T follicular helper cell (primary cell): ENCODE measurements at places on chromosomes 4 and X.

DNA sequence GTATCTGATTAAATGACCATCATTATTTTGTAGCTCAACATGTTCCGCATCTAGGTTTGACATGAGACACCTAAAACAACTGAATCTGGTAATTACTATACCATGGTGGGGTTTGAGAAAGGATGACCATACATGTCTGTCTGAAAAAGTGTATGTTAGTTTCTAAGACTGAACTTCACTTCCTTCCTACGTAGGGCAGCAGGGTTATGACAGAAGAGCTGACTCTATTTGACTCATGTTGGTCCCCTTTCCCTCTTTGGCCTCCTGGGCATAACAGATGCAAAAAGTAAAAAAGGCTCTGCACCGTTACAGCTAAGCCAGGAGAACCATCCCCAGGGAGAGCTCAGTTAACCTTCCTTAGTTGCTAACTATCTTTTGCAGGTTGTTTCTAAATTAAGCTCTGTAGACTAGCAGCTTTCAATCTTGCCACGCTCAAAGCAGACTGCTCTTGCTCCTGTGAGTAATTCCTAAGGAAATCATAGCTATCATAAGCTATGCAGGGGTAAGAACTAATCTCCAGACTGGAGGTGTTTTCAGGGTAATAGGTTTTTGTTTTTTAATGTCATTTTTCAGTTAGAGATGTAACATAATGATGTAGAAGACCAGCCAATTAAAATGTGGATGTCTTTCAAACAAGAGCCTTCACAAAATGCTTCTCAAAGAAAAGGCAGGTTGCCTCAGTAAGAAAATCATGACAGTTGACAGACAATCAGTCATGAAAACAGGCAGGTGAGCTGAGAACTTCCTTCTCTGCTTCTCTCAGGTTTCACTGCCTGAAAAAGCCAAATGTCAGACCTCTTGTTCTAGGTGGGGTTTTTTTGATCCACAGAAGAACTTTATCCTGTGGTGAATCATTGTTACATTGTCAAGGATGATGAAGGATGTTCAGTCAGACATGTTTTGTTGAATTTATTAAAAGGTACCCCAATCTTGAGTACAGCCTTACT is 66.9 kb upstream of the DAPP1 start:
- DNase-seq = no peak

DNA sequence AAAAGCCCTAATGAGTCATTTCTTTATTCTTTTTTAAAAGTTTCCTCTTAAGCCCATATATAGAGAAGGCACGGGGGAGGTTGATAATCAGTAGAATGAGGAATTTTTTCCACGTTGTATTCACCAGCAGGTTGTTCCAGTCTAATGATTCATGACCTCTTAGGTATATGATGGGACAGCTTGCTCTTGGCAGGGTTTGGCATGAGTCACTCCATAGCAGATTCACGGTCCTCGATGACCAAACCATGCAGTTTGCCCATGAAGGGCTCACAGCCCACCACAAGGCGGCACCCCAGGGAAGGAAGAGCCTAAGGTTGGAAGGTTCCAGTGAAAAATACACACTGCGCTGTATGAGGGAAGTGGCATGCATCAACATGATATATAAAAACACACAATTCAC is 623.8 kb upstream of the DIPK2B start:
- no peak for DNase-seq

DNA sequence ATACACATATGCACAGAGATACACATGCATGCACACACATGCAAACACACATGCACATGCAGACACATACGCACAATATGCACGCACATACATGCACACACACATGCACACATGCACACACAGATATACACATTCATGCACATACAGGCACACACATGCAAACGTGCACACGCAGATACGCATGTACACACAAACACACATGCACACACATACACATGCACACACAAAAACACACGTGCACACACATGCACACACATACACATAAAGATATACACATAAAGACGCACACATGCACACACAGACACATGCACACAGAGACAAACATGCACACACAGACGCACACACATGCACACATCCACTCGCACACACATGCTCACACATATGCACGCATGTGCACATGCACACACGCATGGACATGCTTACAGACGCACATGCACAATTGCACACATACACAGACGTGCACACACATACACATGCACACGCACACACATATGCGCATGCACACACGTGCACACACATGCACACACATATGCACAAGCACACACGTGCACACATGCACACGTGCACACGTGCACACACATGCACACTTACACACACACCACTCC is 145.2 kb downstream of the ADRA2C start:
- no peak for DNase-seq

GRCh38 chrX:68455151-68455510 is 21.8 kb upstream of the OPHN1 start:
- DNase-seq = no peak

DNA sequence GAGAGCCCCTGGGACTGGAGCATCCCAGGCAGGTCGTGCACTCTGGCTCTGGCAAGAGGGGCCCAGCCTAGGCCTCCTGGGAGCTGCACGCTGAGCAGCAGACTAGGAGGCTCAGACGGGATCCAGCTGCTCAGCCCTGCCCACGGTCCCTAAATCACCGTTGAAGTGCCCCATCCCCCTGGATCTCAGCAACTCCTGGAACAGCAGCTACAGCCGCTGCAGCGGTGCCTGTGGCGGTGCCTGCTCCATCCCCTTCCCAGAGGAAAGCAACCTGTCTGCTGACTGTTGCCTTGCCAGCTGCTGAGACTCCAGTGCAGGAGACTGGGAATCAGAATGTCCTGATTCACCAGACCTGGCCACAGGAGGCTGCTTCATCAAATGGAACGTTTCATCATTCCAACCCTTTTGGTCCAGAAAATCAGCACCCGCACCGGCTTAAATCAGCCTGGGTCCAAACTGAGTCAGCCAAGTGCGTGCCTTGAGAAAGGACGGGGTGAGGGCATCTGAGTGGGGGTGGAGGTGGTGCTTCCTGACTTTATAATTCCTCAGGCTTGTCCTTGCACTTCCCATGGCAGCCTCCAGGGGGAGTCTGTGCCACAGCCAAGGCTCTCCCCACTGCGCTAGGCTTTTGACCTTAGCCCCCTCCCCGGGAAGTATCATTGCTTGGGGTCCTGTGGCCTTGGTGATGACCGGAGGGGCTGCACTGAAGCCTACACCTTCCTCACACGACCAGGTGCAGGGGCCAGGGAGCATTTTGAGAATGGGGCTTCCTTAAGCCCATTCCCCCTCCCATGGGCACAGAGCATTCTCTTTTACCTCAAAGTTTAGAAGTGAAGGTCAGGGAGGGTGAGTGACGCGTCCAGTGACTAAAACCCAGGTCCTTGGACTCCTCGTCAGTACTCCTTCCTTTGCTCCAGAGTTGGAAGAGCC is 6.5 kb downstream of the ZNF185 start:
- peak; percentile 25 for DNase-seq
